ENCODE measurements at places on chromosomes 11 and 22.
A peak's percentile ranks its signal among the peaks of the same experiment; 100 is the strongest.

- DNase-seq: no peak
Measured at GRCh38 chr11:61168042-61168688, 6.9 kb upstream of the VPS37C start.

DNA sequence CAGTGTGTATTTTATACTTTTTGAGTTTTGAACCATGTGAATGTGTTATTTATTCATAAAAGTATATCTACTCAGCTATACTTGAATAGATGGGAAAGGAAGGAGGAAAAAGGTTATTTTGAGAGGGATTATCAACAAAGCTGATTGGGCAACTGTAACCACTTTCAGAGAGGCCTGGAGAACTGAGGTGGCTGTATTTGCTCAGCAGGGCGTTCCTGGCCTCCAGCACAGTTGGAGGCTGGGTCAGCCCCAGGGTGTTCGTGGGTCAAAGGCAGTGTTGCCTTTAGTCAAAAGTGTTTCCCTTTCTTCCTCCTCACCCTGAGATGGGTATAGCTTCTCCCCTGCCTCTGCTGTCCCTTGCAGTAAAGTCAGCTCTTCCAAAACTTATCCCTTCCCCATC is 26.7 kb downstream of the ASCC2 start:
- DNase-seq: no peak

- no peak for DNase-seq
Measured at GRCh38 chr22:19187716-19188563, 9.4 kb upstream of the SLC25A1 start.

DNA sequence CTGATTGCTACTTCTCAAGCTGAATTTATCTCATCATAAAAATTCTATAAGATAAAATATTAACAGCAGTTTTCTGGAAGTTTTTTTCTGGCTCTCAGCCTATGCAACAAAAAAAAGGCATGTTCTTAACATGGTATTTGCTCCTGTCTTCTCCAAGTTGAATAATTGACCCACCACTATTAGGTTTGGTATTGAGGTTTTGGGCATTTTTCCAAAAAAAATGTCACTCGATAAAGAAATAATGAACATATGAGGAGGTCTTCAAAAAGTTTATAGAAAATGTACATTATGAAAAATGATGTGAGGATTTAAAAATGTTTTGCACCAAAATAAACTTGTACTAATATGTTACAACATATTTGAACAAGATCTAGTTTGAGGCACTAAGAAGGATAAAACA is 808.6 kb upstream of the RAG2 start:
- no peak for DNase-seq

DNA sequence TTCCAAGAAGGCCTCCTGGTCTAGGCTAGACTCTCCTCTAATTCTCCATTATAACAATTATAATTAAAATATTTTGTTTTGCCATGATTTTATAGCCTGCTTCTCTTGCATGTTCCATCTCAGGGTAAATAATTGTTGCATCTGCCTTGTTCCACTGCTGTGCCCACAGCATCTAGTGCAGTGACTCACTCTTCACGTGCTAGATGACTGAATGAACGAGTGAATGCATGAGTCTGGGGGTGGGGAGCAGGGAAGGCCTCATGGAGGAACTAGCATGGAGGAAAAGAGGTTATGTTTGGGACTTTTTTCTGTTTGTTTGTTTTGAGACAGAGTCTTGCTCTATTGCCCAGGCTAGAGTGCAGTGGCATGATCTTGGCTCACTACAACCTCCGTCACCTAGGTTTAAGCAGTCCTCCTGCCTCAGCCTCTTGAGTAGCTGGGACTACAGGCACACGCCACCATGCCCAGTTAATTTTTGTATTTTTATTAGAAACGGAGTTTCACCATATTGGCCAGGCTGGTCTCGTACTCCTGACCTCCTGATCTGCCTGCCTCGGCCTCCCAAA is 5.2 kb upstream of the OAF start:
- peak; percentile 93 for DNase-seq

GRCh38 chr11:69923641-69924307 is 104.6 kb upstream of the FGF3 start:
- no peak for DNase-seq

GRCh38 chr11:47571895-47572294 is 6.5 kb downstream of the PTPMT1 start:
- no peak for DNase-seq

- DNase-seq: no peak
Measured at GRCh38 chr11:121446752-121447156, 5.4 kb upstream of the SORL1 start.

GRCh38 chr11:82863209-82863608 is 37.0 kb downstream of the PRCP start:
- no peak for DNase-seq

DNA sequence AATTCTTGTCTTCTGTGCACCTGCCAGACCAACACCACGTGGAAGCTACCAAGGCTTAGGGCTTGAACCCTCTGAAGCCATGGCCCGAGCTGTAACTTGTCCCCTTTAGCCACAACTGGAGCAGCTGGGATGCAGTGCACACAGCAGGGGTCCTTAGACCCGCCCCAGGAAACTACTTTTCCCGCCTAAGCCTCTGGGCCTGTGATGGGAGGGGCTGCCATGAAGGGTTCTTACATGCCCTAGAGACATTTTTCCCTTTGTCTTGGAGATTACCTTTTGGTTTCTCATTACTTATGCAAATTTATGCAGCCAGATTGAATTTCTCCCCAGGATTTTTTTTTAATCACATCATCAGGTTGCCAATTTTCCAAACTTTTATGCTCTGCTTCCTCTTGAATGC is 9.7 kb downstream of the PATE3 start:
- DNase-seq: no peak

GRCh38 chr11:107565219-107565937 is at the start of gene ALKBH8:
Gene ALKBH8 (minus strand): TSS chr11:107565735. CDS start chr11:107560893, 4,842 bp downstream.
- peak; percentile 91 for DNase-seq

- DNase-seq: no peak
Measured at GRCh38 chr11:97814325-97814959, 1206.3 kb upstream of the CNTN5 start.

GRCh38 chr22:36930041-36930935 is 16.9 kb downstream of the CSF2RB start:
- no peak for DNase-seq

DNA sequence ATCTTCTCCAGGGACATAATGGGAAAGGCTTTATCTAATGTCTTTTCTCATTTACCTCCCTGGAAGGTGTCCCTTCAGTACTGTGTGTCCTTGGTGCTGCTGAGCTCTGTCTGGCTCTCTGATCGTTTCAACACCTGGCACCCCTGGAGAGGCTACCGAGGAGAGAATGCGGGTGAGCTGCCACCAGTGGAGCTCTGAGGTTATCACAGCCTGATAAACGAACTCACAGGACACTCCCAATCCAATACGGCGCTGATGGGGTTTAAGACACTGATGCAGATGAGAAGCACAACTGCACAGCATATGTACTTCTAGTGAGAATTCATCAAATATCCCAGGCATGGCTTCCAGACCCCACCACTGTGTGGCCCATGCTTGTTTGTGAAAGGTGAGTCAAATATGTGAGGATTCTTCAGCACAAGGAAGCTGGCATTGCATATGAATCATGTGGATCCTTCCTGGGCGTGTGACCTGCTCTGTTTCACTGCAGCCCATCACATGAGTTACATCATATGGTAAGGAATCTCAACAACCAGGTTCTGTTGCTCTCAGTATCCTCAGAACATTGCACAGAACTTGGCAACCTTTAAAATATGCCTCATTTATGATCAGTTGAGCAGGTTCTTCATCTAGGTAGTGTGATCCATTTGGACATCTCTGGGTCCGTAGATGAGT is 34.8 kb upstream of the VWA5A start:
- no peak for DNase-seq

GRCh38 chr11:69489031-69489745 is 7.7 kb downstream of the LINC01488 start:
- no peak for DNase-seq

DNA sequence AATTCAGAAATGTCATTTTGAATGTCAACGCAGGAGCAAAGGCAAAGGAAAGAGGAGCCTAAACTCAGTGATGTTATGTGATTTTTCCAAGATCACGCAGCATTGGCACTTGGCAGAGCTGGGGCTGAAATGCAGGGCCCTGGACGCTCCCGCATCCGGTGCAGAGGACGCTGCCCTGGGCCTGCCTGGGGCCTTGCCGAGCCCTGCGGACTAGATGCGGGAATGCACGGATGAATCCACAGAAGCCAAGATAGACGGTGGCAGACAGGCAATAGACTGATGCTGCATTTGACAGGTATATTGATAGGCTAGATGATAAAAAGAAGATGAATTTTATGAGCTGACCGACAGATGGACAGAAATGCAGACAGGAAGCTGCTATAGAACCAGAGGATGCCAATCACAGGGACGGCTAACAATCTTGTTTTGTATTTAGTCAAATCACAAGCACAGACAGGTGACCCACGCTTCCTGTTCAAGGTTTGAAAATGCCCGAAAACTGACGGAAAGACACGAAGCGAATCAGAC is 696 bp upstream of the MARK2 start:
- no peak for DNase-seq

DNA sequence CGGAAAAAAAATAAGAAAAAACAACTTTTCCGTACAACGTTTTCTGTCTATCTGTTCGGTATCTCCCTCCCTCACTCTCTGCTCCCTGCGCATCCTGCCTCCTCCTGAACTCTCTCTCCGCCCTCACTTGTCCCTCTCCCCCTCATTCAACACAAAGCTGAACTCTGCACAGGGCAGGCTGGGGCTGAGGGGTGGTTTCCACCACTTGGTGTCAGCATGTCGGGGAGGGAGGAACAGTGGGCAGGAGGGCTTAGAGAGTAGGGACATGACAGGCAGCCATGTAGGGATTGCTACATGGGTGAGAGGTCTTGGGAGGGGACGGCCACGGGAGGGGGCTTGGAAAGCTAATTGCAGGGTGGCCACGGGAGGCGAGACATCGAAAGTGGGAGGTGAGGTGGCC is 17.6 kb downstream of the SLC22A12 start:
- DNase-seq: no peak

DNA sequence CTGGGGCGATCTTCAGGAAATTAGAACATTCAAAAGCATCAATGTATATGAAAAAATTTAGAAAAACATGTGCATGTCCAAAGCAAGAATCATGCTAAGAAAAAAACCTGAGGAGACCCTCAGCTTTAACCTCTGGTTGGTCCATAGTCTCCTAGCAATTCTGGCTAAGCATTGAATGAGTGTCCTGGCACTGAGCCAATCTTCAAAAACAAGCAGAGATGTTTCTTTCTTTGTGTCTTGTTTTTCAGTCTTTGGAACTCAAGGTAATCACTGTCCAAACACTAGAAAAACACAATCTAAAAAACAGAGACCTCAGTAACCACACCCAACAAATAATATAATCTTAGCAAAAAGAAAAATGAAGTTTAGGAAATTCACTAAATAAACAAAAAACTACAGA is 205.4 kb upstream of the CARD18 start:
- DNase-seq: no peak

DNA sequence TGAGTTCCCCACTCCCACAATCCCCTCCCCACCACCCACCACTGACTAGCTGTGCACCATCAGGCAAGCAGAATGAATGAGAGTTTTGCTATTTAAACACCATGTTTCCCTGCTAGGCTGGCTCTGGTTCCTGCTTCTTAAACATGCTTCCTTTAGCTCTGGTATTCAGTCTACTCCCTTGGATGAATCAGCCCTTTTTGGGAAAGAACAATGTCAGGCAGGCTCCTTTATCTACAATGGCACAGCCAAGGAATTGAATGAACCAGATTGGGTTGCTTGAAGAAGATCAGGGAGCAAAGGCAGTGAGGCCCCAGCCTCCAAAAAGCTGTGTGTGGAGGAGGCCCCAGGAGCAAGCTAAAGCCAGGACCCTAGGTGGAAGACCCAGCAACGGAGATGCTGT is 92.9 kb upstream of the ISX start:
- DNase-seq: no peak

DNA sequence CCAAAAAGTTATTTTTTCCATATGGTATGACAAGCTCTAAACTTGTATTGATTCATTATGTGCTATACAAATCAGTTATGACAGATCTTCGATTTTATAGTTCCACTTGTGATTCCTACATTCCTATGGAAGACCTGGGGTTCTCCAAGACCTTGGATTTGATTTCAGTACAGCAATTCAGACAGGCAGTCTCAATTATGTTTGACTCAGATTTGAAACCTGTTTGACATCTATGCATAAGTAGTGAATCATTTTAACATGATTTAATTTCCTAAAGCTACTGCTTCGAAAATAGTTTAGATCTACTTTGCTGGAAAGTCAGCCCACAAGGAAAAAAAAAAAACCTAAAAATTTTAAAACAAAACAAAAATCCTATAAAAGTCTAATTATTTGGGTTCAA is 820.4 kb downstream of the LUZP2 start:
- DNase-seq: no peak

DNA sequence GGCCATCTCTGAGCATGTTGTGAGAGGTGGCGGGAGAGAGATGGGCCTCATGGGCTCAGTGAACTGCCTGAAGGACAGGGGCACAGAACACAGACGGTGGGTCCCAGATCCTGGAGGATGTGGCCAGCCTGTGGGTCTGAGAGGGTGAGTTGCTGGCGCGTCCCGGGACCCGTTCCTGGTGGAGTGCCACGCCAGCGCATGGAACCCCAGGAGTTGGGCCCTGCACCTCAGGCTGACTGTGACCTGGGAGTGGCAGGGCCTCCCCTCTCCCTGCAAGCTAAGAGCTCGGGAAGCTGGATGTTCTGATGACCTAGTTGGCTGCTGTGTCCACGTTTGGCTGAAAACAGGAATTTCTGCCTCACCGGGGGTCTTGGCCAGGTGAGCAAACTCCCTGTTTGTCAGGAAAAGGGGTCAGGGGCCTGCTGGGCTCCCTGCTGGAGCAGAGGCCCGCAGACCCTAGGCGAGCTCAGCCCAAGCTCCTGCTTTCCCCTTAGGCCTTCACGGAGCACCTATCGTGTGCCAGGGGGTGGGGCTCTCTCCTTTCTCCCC is 15.0 kb downstream of the LRRC32 start:
- DNase-seq: no peak

DNA sequence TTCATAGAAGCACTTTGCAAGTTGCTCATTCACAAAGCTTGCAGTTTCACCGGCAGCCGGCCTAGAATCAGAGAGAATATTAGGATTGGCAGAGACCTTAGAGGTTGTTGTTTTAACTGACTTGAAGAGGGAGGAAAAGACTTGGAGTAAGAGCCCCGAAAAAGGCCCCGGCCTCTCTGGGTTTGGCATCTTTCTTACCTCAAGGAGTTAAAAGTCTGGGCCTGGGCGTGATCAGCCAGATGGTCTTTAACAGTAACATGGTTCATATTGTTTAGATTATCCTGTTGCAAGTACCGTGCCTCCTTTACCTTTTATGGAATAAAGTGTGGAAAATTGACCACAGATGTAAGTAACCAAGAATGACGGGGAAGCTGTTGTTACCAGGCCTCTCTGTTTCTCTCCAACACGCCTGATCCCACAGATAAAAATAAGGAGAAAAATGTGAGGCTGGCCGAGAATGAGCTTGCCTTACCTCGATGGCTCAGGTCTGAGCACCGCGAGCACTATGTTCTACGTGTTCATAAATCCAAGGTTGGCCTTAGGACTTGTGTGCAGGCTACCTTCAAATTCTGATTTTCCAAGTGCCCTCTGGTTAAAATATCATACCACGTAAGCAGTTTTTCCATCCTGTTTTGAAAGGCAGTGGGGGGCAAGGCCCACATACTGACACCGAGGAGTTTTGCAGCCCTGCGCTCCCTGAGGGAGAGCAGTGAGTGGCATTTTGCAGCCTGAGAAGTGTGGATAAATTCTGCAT is 56.4 kb downstream of the PARVA start:
- no peak for DNase-seq
